ENCODE measurements at places on chromosomes 6 and 20. TPM values are rescaled to one million over a fixed set of nuclear protein-coding genes. Genes with fewer than 3 reads are reported as not detected.

GRCh38 chr20:61353261-61354000, 101.4 kb downstream of the CDH4 start:
- DNase-seq = peak; percentile 83

GRCh38 chr6:131172222-131172621, 37.0 kb downstream of the AKAP7 start:
- DNase-seq = no peak

DNA sequence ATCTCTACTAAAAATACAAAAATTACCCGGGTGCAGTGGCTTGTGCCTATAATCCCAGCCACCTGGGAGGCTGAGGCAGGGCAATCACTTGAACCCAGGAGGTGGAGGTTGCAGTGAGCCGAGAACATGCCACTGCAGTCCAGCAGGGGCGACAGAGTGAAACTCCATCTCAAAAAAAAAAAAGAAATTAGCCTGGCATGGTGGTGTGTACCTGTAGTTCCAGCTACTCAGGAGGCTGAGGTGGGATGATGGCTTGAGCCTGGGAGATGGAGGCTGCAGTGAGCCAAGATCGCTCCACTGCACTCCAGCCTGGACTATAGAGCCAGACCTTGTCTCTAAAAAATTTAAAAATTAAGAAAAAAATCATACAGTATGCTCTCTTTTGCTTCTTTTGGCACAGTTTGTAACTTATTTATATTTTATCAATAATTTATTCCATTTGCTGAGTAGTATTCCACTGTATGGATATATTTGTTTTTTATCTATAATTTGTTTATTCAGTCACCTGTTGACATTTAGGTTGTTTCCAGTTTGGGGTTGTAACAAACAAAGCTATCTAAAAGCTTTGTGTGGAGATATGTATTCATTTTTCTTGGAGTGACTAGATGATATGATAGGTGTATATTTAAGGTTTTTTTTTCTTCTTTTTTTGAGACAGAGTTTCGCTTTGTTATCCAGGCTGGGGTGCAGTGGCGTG, 8.0 kb upstream of the MYBL2 start:
- no peak for DNase-seq

- peak; percentile 1 for DNase-seq
Observed at GRCh38 chr6:19268117-19268516, 569.1 kb upstream of the ID4 start.

GRCh38 chr6:12348530-12349511, 58.7 kb downstream of the EDN1 start:
- peak; percentile 95 for DNase-seq

GRCh38 chr6:113642714-113643406, 214.3 kb upstream of the MARCKS start:
- DNase-seq = no peak

DNA sequence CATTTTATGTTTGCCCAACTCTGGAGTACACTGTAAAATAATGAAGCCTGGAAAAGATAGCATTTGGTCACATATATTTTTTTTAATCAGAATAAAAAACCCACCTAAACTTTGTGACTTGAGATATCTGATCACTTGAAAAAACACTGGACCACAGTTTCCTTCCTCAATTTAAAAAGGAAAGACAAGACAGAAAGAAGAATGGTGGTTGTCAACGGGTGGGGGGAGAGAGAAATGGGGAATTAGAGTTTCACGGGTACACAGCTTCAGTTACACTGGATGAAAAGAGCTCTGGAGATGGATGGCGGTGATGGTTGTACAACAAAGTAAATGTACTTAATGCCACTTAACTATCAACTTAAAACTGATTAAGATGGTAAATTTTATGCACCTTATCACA, 14.7 kb upstream of the DST start:
- no peak for DNase-seq

- DNase-seq = no peak
Observed at GRCh38 chr6:25541228-25541627, 110.8 kb upstream of the SCGN start.

- DNase-seq = no peak
Observed at GRCh38 chr6:88567696-88568095, 395.7 kb downstream of the RNGTT start.

DNA sequence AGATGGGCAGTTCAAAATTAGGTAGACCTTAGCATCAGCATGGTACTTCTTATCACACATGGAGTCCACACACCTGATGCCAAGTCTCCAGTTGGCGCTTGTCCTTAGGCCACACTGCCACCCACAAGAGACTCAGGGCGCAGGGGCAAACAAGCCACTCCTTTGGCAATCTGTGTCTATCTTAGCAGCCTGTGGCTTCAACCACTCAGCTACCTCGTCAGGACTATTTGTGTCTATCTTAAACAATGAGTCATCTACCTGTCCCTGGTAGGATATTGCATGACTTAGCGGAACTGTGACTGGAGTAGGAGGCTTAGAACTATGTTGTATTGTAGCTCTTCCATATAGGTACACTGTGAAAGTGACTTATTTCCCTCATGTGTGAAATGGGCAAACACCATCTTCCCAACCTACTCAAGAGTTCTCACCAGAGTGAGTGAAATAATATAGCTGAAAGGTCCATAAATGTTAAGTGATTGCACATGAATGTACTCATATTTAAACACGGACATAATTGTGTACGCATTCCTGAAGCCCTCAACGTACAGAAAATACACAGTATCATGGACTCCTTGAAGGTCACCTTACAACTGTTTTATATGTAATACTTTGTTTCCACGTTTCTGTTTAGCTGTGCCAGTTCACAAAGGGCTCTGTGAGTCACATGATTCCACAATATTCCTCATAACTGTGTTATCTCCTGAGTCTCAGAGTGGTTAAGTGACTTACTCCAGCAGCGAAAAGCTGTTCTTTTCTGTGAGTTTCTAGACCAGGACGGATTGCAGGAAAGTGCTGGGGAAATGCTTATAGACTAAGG, 1.6 kb downstream of the TRIM27 start:
- DNase-seq = peak; percentile 64

DNA sequence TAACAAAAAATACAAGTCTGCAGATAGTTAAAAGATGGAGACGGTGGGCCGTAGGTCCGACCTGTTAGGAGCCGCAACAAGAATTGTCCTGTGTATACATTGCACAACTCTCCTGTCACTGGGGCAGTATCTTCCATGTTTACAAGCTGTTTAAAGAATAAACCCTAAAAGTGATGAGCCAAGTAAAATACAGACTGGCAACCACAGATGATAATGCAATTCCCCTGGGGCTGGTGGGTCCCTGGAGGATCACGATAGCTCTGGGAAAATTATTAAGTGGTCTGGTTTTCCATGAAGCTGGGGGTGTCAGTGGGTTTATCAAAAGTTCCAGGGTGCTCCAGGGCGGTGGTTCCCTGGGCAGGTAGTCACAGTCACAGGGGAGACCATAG, 8.1 kb upstream of the FAM50B start:
- no peak for DNase-seq

GRCh38 chr6:122200440-122200839, 199.0 kb upstream of the HSF2 start:
- no peak for DNase-seq

GRCh38 chr6:3966426-3966825, 112.5 kb downstream of the FAM217A start:
- no peak for DNase-seq

DNA sequence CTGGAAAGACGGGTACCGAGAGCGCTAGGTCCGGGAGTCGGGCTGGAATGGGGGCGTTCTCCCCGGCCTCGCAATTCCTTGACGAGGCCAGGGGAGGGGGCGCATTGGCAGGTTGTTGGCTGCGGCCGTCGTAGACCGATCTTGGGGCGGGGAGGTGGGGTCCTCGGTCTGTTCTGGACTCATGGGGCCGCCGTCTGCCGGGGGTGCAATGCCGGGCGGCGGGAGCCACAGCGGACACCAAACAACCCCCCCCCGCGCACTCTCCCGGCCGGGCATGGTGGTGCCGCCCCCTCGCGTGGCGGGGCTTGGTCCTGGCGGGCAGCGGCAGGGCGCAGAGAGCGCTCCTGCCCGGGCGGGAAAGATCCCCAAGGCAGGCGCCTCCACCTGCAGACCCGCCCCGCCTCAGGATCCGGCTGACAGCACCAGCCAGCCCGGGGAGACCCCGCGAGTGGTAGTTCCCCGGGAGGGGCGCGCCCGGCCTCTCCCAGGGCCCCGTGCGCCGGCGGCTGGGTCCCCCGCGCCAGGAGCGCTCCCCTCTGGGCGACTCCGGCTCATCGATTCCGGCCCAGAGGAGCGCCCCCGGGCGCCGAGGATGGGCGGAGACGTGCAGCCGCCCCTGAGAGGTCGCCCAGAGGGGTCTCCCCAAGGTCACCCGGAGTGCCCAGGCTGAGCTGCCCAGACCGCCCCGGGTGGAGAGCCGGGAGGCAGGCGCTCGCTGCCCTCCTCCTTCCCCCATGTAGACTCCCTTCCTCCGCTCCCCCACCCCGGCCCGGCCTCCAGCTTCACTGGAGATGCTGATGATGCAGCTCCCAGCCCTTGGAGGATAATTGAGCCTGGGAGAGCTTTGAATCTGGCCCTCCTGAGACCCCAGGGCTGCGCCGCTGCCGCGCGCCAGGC, 709 bp downstream of the PPP1R16B start:
- no peak for DNase-seq

- no peak for DNase-seq
Observed at GRCh38 chr6:42938987-42939809, 9.9 kb downstream of the CNPY3 start.

DNA sequence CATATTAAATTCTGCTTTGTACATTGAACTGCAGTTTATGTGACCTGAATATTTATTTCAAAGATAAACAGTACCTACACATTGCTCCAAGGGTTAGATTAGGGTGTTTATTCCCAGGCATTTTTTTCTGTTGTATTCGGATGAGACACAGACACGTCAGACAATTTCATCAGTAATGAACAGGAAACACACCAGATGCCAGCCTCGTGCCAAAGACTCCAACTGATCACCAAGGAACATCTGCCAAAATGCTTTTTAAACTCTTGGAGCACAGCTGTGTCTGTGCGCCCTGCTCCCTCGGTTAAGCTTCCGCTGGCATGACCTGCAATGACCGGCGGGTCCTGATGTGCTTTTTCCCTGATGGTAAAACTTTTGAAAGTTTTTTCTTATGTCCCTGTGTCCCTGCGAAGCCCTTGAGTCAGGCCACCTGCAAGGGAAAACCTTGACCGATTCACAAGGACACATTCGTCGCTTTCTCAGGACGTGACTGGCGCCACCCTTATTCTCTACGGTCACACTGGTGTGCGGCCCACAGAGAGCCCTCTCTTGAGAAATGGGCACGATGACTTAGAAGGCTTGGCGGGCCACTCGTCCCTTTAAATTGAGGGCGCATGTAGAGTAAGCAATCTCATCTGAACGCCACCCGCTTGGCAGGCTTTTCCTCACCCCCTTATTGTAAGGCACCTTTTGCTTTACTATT, 173.9 kb downstream of the QKI start:
- peak; percentile 58 for DNase-seq

DNA sequence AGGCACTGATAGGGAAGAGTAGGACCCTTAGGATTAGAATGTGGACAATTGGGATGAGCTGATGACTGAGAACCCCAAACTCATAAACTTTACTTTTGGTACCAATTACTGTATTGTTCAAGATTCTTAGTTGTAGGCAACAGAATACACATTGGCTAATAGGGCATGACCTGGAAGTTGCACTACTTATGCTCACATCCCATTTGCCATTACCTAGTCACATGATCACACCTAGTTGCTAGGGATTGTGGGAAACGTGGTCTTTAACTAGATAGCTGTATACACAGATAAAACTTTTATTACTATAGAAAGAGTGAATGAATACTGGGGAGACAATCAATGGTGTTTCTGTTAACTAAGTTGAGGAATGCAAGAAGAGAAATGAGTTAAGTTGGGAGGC, 113.4 kb upstream of the AKIRIN2 start:
- DNase-seq = no peak

DNA sequence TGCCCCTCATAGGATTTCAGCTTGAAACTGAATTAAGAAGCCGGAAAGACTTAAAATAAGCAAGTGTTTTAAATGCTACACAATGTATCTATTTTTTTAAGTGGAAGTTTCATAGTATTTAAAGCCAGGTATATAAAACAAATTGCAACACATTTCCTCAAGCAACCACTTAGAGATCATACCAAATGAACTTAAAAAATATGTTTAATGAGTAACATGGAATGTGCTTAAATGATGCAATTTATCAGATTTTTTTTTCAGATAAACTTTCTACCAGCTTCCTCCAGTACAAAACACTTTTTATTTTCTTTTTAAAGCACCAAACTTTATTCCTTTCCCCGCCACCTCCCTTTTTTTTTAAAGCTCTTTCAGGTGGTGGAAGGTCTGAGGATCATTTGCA, 534.3 kb downstream of the BMP2 start:
- DNase-seq = no peak

- peak; percentile 84 for DNase-seq
Observed at GRCh38 chr20:17538517-17539170, 7.5 kb upstream of the BFSP1 start.

DNA sequence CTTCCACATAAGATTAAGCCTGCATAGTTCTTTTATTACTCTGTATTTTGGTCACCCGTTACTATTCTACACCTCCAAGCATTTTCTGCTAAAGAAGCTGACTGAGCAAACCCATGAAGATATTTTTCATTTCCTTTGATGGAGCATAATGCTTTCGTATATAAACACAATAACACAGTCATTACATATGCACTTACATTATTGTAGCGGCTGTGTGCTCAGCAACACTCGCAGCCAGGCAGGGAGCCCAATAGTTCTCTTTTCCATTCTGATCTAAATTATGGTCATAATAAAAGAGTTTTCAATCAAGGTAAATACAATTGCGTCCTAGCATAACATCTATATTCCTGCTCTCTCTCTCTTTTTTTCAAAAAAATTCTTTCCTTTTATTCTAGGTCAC, 69.6 kb upstream of the TFB1M start:
- DNase-seq = no peak

DNA sequence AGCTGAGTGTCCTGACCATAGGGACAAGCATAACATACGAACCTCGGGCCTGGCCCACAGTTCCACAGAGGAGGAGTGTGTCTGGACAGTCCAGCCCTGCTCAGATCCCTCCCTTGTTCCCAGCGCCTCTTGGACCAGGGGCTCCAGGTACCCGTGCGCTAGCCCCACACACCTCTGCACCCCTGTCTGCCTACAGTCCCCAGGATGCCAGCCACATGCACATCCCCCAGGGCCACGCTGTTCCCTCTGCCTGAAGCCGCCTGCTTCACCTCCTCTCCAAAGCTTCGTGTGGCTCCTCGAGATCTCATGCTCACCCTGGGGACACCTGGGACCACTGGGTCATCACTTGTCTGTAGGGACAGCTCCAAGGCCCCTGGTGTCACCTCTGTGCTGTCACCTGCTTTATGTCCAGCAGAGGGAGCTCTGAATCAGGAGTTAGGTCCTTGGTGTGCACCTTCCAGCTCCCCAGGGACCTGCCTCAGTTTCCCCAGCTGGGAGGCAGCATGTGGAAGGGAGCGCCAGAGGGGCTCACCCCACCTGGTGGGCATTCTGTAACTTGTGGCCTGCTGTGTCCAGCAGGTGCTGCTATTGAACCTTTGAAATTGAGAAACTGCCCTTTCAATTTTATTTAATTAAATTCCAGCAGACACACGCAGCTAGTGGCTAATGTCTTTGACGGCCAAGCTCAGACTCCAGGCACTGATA, 7.3 kb upstream of the YTHDF1 start:
- DNase-seq = peak; percentile 33

MYCT1 gene
- 2.9 TPM for total RNA-seq

MYLIP gene
- 2.4 TPM for total RNA-seq

IPCEF1 gene
- 0.47 TPM for total RNA-seq

AIF1 gene
- total RNA-seq = not detected

OOEP gene
- not detected for total RNA-seq

TTLL9 gene
- total RNA-seq = 0.12 TPM

DPPA5 gene
- not detected for total RNA-seq

FRS3 gene
- total RNA-seq = 0.81 TPM

CALHM6 gene
- not detected for total RNA-seq

HLA-B gene
- total RNA-seq = 365 TPM

Data from A172 (cell line).